ENCODE measurements at places on chromosomes 6 and 20.

DNA sequence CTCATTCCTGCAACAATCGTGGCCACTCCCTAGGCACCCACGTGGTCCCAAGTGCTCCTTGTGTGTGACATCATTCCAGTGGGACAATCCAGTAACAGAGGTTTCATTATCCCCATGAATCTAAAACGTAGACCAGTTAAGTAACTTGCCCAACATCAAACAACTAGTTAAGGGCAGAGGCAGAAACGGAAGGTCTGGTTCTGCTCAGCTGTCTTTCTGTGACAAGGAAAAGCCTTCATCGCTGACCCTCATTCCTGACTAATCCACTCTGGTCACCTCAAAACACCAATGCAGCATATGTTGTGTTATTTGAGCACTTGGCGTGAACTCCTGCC lies 261.4 kb upstream of the JARID2 start:
- peak; percentile 31 for DNase-seq

DNA sequence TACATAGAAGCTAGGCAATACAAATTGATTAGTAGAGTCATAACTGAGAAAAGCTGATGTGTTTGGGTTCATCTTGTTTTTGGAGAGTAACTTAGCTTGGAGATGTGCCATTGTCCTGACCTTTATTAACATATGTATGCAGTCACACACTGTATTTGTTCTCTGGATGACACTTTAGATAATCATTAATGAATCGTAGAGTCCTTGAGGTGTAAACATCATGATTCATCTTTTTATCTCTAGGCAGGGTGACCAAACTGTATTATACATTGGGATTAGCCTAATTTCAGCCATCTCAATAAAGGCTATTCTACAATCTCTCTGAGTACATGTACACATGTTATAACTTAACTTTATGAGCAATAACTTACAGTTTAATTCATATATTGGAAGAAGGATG lies 3.6 kb upstream of the MTCL3 start:
- DNase-seq: no peak

DNA sequence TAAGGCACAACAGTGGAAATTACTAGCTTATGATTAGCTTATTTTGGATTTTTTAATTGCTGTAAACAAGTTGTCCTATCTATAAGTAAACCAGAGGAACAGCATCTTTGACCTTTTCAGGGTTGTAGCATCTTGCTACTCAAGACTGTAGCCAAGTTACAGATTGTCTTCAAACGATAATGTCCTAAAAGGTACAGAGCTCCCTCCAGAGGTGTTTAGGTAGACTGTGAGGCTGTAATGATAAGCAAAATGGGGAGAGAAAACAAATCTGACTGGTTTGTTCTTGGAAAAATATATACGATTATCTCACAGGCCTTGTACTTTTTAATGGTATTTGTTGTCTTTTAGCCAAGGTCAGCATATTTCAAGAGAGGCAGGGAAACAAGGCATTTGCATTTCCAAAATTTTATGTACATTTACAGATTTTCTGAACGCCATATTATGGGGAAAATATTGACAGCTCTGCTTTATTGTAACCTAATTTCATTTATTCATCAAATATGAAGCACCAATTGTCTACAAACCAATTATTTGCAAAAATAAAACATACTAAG lies 273.4 kb downstream of the MEI4 start:
- no peak for DNase-seq

GRCh38 chr20:21509597-21510371 lies 4.1 kb downstream of the NKX2-2 start:
- peak; percentile 25 for DNase-seq

DNA sequence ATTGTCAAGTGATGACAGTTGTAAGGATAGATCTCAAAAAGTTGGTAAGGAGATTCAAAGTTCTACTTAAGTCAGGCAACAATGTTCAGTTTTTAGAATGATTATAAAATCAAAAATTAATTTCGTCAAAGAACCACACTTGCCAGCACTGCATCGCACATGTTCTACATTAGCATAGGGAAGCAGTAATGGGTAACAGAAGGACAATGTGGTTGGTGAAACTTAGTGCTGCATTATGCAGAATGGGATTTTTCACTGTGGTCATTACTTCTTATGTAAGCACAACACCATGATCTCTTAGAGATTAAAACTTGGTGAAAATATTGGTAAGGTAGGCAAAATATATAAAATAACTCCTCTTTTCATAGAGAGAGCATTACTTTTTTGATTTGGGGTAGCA lies 173.7 kb upstream of the THEMIS start:
- no peak for DNase-seq

GRCh38 chr6:158686791-158687381 lies 37.0 kb downstream of the SYTL3 start:
- DNase-seq: no peak

- DNase-seq: no peak
Observed at GRCh38 chr6:104349191-104349590, 510.5 kb downstream of the HACE1 start.

DNA sequence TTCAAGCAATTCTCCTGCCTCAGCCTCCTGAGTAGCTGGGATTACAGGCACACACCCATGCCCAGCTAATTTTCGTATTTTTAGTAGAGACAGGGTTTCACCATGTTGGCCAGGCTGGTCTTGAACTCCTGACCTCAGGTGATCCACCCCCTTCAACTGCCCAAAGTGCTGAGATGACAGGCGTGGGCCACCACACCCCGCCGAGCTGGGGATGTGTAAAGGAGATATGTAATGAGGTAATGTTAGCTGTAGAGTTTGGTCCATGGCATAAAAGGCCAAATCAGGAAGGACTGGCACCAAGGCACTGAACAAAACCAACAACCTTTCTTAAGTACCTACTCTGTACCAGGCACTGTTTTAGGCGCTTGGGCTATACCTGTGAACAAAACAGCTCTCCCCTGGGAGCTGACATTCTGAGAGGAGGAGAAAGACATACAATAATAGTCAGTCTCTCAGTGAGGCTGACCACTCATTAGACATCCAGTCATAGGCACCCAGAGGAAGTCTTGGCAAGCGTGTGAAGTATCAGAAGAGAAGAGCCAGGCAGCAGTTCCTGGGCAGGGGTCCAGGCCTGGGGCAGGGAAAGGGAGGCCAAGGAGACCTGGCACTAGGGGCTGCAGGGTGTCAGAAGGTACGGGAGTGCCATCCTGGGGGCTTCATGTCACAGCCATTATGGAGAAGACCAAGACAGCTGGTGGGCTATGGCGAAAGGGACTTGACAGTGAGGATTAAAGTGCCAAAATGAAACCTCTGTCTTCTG lies 164.8 kb upstream of the DTNBP1 start:
- no peak for DNase-seq

DNA sequence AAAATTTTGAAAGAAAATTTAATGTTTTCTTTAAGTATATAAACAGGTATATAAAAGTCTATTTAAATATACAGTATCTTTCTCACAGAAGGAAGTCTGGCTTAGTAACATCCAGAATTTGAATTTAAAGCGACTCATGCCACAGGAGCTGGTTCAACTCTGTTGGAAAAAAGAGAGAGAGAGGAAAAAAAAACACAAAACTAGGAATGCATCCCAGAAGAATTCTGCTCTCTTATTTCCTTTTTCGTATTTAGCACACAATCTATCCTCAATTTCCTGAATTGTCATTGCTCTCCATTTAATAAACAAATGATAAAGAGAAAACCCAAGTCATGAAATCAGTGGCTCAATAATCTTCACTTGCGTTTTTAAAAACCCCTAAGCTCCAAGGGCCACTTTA lies 107.5 kb upstream of the SCAF8 start:
- no peak for DNase-seq

GRCh38 chr6:168413018-168413720 lies 27.8 kb upstream of the SMOC2 start:
- DNase-seq: no peak

- DNase-seq: peak; percentile 36
Observed at GRCh38 chr20:48690888-48691287, 136.9 kb downstream of the PREX1 start.

DNA sequence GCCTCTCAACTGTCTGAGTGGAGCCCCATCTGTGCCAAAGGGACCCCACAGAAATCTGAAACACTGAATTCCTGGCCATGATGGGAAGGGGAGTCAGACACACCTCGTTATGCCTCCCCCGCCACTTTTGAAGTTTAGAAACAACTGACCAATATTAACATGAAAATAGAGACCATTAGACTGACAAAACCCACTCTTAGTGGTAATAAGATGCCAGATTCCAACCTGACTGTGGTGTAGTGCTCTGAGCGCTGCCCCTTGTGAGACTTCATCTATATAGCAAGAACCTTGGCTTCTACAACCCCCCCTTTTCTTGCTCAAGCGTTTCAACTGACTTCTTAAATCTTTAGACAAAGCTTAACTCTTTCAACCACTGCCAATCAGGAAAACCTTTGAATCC lies 46.1 kb upstream of the UNC93A start:
- no peak for DNase-seq

- DNase-seq: no peak
Observed at GRCh38 chr6:104574135-104574750, 285.5 kb downstream of the HACE1 start.

DNA sequence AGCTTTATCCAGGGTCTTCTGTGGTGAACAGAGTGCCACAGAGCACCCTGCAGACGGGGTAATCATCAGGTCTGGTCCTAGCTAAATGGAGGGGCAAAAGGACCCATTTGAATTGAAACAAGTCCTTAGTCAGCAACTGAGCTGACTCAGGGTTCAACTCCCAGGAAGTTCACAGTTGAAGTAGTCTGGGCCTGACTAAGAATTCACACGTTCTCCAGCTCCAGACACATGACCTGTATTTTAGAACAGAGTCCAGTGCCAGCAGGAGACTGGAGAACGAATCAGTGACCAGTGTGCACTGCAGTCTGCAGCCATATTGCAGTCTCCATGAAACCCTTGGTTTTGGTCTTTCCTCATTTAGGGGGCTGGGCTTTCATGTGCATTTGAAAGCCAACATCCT lies 85.2 kb downstream of the ELOVL4 start:
- DNase-seq: no peak

GRCh38 chr20:341682-342081 lies 5.2 kb upstream of the NRSN2 start:
- peak; percentile 89 for DNase-seq

GRCh38 chr20:46333161-46333991 lies 25.1 kb upstream of the CDH22 start:
- no peak for DNase-seq

GRCh38 chr6:99618649-99619408 lies 12.2 kb downstream of the PRDM13 start:
- DNase-seq: no peak

- DNase-seq: no peak
Observed at GRCh38 chr6:158233214-158233795, 65.2 kb downstream of the GTF2H5 start.

DNA sequence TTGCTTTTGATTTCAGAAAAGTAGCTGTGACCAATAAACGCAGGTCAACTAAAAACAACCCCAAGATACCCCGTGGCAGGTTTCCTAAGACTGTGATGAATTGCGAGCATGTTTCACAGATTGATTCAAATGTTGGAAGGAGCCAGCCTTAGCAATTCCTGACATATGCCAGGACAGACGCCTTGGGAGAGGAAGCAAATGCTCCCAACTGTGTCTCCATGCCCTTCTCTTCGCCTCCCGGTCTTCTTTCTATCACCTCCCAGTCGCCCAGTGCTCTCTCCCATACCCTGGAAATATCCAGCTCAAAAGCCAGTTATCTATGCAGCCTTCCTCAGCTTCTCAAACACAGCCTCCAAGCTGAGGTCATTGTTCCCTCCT lies 32.0 kb downstream of the KIAA0319 start:
- DNase-seq: no peak

GRCh38 chr6:87237804-87238203 lies 82.4 kb downstream of the ZNF292 start:
- peak; percentile 45 for DNase-seq

Measured in IMR-90 (cell line).